Stimulated activated CD4-positive, alpha-beta T cell treated with anti-CD3 and anti-CD28 coated beads, Interleukin-1b, Interleukin-23, amount 100 ng/mL, for 1 hour (primary cell): ENCODE measurements at places on chromosomes 7 and 10.

DNA sequence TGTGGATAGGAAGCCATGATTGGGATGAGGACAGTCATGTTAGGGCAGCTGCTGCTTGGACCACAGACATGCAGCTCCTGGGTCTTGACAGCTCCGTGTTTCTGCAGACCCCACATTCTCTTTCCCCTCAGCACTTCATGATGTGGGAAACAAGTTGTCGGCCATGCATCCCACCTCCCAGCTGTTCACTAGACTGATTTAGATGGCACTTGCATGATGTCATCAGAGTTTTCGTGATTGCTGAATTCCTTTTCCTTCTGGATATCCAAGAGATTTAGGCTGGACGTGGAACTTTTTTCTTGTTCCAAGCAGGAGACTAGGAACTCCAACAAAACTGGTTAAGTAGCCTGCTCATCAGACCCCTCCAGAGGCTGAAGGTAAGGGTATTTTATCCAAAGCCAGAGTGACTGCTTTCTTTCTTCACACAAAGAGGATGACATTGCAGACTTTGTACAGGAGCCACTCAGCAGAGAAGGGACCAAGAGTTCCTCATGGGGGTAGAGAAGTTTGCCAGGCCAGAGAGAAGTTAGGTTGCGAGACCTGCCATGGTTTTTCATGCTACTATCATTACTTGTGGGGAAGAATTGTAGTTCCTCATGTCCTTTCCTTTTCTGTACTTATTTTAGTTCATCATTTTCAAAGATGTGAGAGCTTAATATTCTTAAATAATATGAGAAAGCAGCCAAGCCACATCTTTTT, 117.7 kb upstream of the GJD4 start:
- no peak for DNase-seq

GRCh38 chr7:27161214-27161720, 4.1 kb downstream of the HOXA9 start:
- no peak for DNase-seq

GRCh38 chr7:111400088-111400487, 162.2 kb downstream of the IMMP2L start:
- DNase-seq = no peak

DNA sequence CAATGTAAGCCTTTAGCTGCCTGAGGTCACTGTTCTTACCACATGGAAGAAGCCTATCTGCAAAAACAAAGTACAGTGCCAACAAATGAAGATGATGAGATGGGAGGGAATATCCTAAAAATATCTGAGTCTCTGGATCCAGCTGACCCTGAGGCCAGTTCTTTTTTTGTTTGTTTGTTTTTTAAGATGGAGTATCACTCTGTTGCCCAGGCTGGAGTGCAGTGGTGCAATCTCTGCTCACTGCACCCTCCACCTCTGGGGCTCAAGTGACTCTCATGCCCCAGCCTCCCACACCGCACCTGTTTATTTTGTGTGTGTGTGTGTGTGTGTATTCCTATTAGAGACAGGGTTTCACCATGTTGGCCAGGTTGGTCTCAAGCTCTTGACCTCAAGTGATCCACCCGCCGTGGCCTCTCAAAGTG, 44.9 kb downstream of the HYCC1 start:
- DNase-seq = no peak

DNA sequence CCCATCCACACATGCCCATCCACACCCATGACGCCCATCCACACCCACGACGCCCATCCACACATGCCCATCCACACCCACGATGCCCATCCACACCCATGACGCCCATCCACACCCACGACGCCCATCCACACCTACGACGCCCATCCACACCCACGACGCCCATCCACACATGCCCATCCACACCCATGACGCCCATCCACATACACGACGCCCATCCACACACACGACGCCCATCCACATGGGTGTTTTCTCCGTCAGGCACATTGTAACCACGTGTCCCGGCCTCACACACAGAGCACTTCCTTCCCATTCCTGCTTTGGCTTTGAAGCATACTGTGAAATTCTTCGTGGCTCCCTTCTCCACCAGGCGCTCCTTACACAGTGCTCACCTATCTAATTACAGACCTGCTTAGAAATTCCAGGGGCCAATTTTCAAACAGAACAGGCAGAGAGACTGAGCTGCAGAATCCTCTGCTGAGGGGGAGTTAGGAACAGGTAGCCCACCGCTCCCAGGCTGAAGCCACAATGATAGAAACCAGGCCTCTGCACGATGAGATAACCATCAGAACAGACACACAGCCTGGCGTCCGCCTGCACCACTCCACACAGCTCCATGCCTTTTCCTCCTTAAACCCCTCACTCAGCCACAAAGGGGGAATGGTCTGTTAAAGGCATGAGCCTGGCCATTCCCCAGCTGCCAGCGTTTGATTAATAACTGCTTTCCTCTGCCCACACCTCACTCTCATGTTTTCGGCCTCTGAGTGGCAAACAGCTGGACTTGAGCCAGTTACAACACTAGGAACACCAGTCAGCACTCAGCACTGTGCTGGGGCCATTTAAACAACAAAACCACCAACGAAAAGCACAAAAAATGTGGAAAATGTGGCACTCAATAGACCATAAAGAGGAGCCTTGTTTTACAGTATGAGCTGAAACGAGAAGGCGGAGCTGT, 501.6 kb downstream of the PTPRN2 start:
- DNase-seq = no peak

DNA sequence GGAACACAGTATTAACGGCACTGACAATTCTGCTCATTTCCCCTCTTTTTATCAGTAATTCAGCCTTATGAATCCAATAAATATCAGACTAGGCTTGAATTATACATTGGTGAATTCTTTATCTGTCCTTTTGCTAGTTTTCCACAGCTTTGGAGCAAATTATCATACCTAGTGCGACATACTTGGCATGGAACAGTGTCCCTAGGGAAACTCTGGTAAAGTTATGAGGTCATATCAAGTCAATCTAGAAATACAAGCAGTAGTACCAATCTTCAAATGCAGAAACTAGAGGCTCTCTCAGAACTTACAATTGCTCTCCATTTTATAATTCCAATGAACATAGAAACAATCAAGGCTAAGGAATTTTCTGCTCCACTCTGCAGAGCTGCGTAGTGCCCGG, 449.3 kb upstream of the NPVF start:
- no peak for DNase-seq

- DNase-seq = no peak
Observed at GRCh38 chr10:111887266-111887665, 296.3 kb downstream of the GPAM start.

- DNase-seq = no peak
Observed at GRCh38 chr7:33691180-33691579, 214.2 kb upstream of the BMPER start.

- no peak for DNase-seq
Observed at GRCh38 chr10:58064714-58065528, 202.8 kb downstream of the IPMK start.

- DNase-seq = no peak
Observed at GRCh38 chr10:61841338-61841875, 60.1 kb upstream of the ARID5B start.

GRCh38 chr7:1130021-1130990, 29.7 kb downstream of the ZFAND2A start:
- no peak for DNase-seq

- no peak for DNase-seq
Observed at GRCh38 chr7:141142058-141142457, 68.2 kb downstream of the TMEM178B start.

GRCh38 chr7:150585199-150585598, 18.0 kb downstream of the GIMAP4 start:
- no peak for DNase-seq

DNA sequence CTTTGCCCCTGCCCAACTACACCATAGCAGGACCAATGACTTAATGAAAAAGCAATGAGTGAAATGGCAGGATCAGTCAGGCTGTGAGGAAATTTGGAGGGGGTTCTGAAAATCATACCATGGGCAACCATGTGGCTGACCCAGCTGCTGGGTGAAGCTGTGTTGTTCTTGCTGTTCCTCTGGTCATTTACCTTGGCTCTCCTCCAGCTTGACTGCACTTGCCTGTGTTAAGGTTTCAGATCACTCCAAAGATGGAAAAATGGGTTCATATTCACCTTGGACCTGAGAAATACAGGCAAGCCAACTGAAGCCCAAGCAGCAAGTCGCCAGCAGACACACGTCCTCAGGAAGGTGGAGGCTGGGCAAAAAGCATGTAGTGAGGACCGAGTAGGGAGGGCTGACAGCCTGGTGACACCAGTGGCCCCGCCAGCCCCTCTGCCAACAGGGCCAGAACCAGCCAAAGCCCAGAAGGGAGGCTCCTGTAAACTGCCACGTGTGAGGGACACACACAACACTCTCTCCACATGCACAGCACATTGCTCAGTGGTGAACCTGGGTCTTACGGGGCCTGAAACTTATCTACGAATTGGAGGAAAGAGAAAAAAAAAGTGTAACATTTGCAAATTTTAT, 40.1 kb downstream of the PARP12 start:
- DNase-seq = no peak

GRCh38 chr10:125020386-125020785, 78.5 kb downstream of the ZRANB1 start:
- no peak for DNase-seq

DNA sequence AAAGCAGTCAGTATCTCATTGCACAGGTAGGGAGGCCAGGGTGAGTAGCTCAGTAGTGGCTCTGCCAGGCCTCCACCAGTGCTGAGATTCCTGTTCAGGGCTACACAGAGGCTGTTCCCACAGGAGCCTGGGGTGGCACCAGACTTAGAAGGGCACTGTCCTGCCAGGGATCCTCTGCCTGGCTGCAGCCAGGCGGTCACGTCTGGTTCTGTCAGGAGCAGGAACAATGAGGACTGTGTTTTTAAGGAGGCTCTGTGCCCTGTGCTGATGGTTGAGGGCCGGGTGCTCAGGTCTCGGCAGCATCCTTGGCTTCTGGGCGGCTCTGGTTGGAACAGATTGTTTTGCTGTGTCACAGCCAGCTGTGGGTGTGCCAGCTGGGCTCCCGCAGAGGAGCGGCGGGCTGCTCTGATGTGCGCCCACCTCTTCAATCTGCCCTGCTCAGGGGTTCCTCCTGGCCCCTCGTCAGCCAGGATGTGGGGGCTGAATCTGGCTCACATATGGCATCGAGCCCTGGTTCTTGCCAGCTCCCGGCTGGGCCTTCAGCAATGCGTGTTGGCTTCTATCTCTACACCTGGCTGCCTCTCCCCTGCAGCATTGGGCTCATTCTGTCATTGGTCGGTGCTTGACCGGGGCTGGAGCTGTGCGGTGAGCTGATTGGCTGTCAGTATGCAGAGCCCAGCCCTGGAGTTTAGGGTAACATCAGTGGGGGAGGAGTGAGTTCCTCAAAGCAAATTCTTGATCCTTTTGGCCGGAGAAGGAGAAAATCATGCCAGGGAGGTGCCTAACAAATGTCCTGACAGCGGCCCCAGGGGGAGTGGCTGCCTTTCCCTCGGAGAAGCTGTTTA, 41.2 kb downstream of the TACR2 start:
- DNase-seq = no peak

DNA sequence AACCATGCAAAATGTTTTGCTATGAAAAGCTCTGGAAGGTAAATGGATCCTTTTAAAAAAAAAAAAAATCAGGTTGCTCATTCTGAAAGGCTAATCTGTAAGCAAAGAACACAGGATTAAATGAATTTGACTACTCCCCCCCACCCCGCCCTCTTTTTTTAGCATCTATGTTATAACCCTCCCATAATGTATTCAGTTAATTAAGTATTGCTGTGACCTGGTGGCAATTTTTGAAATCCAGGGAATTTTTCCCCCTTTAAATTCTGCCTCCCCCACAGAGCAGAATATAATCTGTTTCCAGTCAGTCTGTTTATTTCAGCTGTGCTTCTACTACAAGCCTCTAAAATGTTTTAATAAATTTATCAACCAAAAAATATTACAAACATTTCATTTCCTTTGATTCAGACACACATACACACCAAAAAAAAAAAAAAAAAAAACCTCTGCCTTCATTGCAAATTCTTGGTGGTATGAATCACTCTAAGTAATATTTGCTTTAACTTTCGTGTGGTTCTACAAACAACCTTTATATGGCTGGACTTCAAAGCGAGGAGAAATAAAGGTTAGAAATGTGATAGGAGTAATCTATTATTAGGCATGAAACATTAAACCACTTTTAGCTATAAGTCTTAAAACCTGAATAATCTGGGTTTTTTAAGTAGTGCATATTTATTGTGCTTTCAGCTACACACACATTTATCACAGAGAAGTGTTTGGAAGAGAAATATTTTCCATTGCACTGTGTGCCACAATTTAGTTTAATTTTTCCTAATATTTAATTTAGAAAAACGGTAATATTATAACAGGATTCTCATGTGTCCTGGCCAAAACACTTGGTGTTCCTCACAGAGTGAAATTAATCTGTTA, 64.4 kb upstream of the ARID5B start:
- no peak for DNase-seq
